ENCODE measurements at places on chromosomes 12 and 14.
A peak's percentile ranks its signal among the peaks of the same experiment; 100 is the strongest.

DNA sequence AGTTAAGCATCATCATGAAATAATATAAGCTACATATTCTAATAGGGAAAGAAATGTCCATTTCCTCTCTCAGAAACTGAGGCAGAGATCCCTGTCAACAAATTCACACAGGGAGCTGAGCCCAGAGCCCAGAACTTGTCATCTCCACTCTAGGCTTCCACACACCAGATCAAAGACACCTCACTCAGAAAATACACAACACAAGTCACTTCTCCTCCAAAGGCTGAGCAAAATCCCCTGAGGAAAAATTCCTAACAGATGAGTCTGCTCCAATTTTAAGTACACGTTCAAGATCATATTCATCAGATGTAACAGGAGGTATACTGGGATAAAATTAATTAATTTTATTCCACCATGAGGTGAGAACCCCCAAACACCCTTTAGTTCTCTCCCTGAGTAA is 227.3 kb downstream of the DPF3 start:
- DNase-seq, result no peak
- H3K36me3 ChIP-seq, result no peaks in the 10 kb centered on the region
- no peaks in the 10 kb centered on the region for H3K27me3 ChIP-seq
- no peak overlapping the region for H3K27ac ChIP-seq

- peaks cover 7% of the 10 kb centered on the region for H3K4me1 ChIP-seq
- no peaks in the 10 kb centered on the region for H3K36me3 ChIP-seq
- H3K27me3 ChIP-seq, result peaks cover 14% of the 10 kb centered on the region
- H3K4me3 ChIP-seq, result no peak overlapping the region
Observed at GRCh38 chr12:65731771-65732170, 92.5 kb upstream of the HMGA2 start.

GRCh38 chr12:22130671-22131070 is 84.7 kb downstream of the CMAS start:
- DNase-seq, result no peak
- no peak overlapping the region for H3K27ac ChIP-seq
- H3K4me3 ChIP-seq, result no peak overlapping the region

GRCh38 chr12:78483767-78484315 is 380.7 kb upstream of the SYT1 start:
- DNase-seq, result peak; percentile 45
- H3K27ac ChIP-seq, result no peak overlapping the region
- no peak overlapping the region for H3K4me3 ChIP-seq
- peaks cover 5% of the 10 kb centered on the region for H3K4me1 ChIP-seq
- no peaks in the 10 kb centered on the region for H3K27me3 ChIP-seq

- no peak overlapping the region for H3K4me3 ChIP-seq
- H3K4me1 ChIP-seq, result no peaks in the 10 kb centered on the region
- no peaks in the 10 kb centered on the region for H3K27me3 ChIP-seq
- no peaks in the 10 kb centered on the region for H3K36me3 ChIP-seq
- no peak for DNase-seq
Observed at GRCh38 chr14:42145766-42146165, 539.1 kb downstream of the LRFN5 start.

DNA sequence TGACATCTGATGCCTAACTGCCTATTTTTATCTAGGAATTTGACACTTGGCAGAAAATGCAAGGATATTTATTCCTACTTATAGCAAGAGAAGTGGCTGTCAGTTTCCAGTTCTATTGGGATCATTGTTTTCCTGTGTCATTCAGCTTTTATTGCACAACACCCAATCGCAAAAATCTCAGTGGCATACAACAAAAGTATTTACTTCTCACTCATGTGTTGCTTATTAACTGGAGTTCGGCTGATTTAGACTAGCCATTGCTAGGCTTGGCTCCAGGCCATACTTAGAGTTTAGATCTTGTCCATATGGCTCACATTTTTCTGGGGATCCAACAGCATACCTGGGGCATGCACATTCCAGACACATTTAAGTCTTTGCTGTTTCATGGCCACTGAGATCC is 218.6 kb upstream of the SYT1 start:
- DNase-seq, result no peak
- no peaks in the 10 kb centered on the region for H3K4me1 ChIP-seq
- H3K27ac ChIP-seq, result no peak overlapping the region
- H3K36me3 ChIP-seq, result no peaks in the 10 kb centered on the region

- H3K27ac ChIP-seq, result no peak overlapping the region
- H3K27me3 ChIP-seq, result no peaks in the 10 kb centered on the region
- DNase-seq, result no peak
- H3K4me3 ChIP-seq, result no peak overlapping the region
- no peaks in the 10 kb centered on the region for H3K4me1 ChIP-seq
- H3K36me3 ChIP-seq, result no peaks in the 10 kb centered on the region
Observed at GRCh38 chr12:125455556-125455955, 390.3 kb downstream of the AACS start.

- no peaks in the 10 kb centered on the region for H3K27me3 ChIP-seq
- H3K36me3 ChIP-seq, result no peaks in the 10 kb centered on the region
- H3K4me1 ChIP-seq, result peaks cover 2% of the 10 kb centered on the region
- H3K27ac ChIP-seq, result no peak overlapping the region
- H3K4me3 ChIP-seq, result no peak overlapping the region
Observed at GRCh38 chr12:132295101-132295526, 34.3 kb downstream of the GALNT9 start.

- H3K4me3 ChIP-seq, result no peak overlapping the region
- H3K27ac ChIP-seq, result no peak overlapping the region
- peak; percentile 8 for DNase-seq
- no peaks in the 10 kb centered on the region for H3K4me1 ChIP-seq
- no peaks in the 10 kb centered on the region for H3K36me3 ChIP-seq
- no peaks in the 10 kb centered on the region for H3K27me3 ChIP-seq
Observed at GRCh38 chr14:95609398-95609990, 74.6 kb downstream of the GLRX5 start.

DNA sequence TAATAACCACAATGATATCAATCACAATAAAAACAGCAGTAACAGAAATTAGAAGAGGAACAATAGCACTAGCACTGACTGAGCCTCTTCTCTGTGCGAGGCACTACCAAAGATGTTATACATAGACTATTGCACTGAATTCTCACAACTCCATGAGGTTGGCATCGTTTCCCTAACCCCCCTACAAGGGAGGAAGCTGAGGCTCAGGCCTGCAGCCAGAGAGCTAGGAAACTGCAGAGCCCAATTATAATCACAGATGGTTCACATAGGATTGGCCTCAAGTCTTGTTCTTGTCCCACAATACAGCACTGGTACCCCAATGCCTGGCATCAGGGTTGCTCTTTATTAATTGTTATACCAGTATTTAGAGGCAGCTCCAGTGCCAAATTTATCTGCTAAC is 278.0 kb downstream of the CEP128 start:
- no peaks in the 10 kb centered on the region for H3K4me1 ChIP-seq
- DNase-seq, result no peak
- H3K27me3 ChIP-seq, result no peaks in the 10 kb centered on the region
- no peaks in the 10 kb centered on the region for H3K36me3 ChIP-seq
- H3K27ac ChIP-seq, result no peak overlapping the region

DNA sequence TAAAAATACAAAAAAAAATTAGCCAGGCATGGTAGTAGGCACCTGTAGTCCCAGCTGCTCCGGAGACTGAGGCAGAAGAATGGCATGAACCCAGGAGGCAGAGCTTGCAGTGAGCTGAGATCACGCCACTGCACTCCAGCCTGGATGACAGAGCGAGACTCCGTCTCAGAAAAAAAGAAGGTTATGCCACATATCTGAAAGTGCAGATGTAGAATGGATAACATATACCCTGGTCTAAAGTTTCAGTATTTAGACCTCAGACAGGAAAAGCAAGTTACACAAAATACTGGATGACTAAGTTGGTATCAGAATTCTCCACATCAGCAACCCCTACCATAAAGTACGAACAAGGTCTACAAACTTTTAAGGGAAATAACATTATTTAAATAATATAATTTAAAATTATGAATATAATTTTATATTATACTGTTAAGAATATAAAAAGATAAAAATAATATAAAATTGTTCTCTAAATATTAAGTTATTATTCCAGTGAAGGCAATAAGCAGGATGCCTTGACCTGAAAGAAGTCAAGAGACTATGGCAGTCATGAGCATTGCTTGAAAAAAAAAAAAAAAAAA is 169.9 kb downstream of the CRADD start:
- H3K27ac ChIP-seq, result no peak overlapping the region
- no peak overlapping the region for H3K4me3 ChIP-seq
- DNase-seq, result no peak
- H3K4me1 ChIP-seq, result no peaks in the 10 kb centered on the region
- H3K27me3 ChIP-seq, result no peaks in the 10 kb centered on the region

DNA sequence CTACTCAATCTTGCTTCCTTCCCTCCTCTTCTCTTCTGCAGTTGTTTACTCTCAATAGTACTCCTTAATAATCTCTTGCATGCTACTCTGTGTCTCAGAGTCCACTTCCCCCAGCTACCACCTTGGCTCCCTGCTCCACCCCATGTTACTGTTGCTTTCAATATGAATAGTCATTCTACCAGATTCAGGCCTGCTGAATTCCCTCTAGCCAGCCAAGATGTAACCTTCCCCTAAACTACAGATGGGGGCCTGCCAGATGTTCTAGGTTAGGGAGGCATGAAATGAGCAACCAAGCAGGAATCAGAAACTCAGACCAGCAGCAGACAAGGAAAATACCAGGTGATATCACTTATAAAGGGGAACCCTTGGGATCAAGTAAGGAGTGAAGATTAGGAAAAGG is 392.1 kb upstream of the DDHD1 start:
- no peaks in the 10 kb centered on the region for H3K27me3 ChIP-seq
- H3K36me3 ChIP-seq, result no peaks in the 10 kb centered on the region
- DNase-seq, result no peak
- no peak overlapping the region for H3K27ac ChIP-seq
- peaks cover 9% of the 10 kb centered on the region for H3K4me1 ChIP-seq

GRCh38 chr12:54005853-54006558 is 2.8 kb upstream of the HOXC8 start:
- DNase-seq, result peak; percentile 90
- H3K27ac ChIP-seq, result no peak overlapping the region
- H3K27me3 ChIP-seq, result peaks cover 69% of the 10 kb centered on the region
- H3K36me3 ChIP-seq, result no peaks in the 10 kb centered on the region
- peaks cover 19% of the 10 kb centered on the region for H3K4me1 ChIP-seq

DNA sequence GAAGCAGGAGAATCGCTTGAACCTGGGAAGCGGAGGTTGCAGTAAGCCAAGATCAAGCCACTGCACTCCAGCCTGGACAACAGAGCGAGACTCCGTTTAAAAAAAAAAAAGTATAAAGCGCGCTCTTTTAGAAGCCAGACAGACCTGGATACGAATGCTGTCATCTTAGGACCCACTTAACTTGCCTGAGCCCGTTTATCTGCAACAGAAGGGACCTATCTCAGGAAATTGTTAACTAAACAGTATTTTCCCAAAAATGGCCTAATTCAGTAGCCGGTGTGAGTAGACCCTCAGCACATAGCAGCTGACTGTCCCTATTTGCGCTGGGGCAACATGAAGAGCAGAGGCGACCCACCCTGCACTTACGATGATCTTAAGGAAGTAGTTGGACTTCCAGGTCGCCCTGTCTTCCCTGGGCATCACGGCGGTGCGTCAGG is 529 bp downstream of the RPLP0 start:
- peak overlapping the region; percentile 84 for H3K4me3 ChIP-seq
- peaks cover 22% of the 10 kb centered on the region for H3K4me1 ChIP-seq
- no peak for DNase-seq
- no peaks in the 10 kb centered on the region for H3K27me3 ChIP-seq
- H3K36me3 ChIP-seq, result peaks cover 34% of the 10 kb centered on the region
- peak overlapping the region; percentile 87 for H3K27ac ChIP-seq

- H3K4me3 ChIP-seq, result no peak overlapping the region
- H3K27ac ChIP-seq, result no peak overlapping the region
- H3K27me3 ChIP-seq, result no peaks in the 10 kb centered on the region
Observed at GRCh38 chr14:80780500-80780899, 161.0 kb downstream of the CEP128 start.

DNA sequence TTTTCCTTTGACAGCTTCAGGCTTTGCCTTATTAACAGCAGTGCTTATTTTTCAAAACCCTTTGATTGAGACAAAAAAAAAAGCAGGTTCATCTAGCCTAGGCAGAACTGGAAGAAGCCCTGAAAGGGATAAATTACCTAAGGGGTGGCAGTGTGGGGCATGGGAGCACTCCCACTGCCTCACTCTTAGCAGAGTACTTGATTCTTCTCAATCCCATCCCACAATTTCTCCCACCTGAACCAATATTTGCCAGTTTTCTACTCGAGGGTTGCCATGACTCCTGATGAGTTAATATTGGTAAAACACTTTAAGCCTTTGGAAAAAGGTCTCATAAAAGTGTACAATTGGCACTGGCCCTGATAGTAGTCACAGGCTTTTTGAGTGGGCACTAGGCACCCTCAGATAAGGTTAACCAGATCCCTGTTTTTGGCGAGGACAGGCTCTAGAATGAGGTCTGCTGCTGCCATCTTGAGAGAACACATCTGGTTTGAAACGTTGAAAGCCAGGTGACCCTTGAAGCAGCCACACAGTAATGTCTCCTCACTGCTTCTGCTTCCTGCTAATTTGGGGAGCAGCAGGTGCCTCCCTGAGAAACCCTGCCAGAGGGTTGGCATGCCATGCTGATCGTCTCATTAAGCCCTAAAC is 320.0 kb downstream of the RAD51B start:
- H3K4me1 ChIP-seq, result peaks cover 43% of the 10 kb centered on the region
- no peaks in the 10 kb centered on the region for H3K36me3 ChIP-seq
- H3K27ac ChIP-seq, result peak overlapping the region; percentile 68
- no peaks in the 10 kb centered on the region for H3K27me3 ChIP-seq

- H3K27ac ChIP-seq, result no peak overlapping the region
- peak; percentile 19 for DNase-seq
- H3K4me1 ChIP-seq, result peaks cover 7% of the 10 kb centered on the region
- no peak overlapping the region for H3K4me3 ChIP-seq
Observed at GRCh38 chr14:20679907-20680306, 4.5 kb upstream of the RNASE4 start.

DNA sequence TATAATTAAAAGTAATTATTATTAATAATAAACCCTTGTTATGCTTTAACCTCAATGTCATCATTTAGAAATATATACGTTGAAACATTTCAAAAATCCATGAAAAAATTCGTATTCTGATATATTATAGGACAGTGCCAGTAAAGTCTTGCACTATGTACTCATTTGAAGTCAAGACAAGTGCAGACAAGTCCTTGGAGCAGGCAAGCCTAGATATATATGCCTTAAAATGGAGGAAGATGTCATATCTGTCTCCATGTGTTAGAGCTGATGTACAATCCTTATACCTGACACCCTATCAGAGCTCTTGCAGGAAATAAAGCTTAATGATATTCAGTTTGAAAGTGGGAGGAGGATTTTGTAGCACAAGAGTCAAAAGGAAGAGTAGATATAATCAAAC is 310.4 kb downstream of the KCNH5 start:
- H3K4me1 ChIP-seq, result no peaks in the 10 kb centered on the region
- H3K4me3 ChIP-seq, result no peak overlapping the region
- no peak overlapping the region for H3K27ac ChIP-seq
- DNase-seq, result no peak
- H3K27me3 ChIP-seq, result no peaks in the 10 kb centered on the region

DNA sequence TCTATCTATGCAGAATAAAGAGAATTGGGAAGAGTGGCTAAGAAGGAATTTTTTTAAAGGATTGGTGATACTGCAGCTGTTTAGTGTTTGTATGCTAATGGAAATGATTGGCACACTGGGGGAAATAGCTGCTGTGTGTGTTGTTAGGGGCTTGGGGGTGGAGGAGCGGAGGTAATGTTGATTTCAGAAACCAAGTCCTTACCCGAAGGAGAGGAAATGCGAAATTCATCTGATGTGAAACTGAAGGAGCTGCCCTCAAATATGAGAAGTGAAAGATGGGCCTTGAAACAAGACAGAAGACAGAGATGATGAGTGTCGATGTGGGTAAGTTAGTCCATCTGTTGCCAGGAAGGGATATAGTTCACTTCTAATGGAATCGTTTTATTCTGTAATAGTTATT is 21.2 kb upstream of the RNASE12 start:
- H3K36me3 ChIP-seq, result no peaks in the 10 kb centered on the region
- no peaks in the 10 kb centered on the region for H3K4me1 ChIP-seq
- no peak overlapping the region for H3K4me3 ChIP-seq
- H3K27ac ChIP-seq, result no peak overlapping the region
